ENCODE measurements at places on chromosomes 3 and 15.

GRCh38 chr3:73540969-73541740 lies 83.6 kb downstream of the PDZRN3 start:
- DNase-seq = no peak

DNA sequence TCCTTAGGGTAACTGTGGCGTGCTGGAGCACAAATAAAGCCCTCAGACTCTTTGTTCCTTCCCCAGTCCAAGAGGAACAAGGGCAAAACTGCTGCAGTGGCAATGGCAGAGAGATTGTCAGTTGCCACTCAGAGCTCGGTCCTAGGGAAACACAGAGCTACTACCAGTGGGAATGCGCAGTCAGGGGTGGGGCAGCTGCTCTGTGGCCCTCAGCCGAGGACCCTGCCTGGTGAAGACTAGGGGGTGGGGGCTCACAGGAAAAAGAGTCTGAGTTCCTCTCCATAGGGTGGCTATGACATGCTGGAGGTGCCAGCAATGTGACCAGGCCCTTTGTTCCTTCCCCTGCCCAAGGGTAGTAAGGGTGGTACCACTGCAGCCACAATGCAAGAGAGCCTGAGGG lies 43.8 kb downstream of the TMCO5A start:
- DNase-seq = no peak

- DNase-seq = no peak
Measured at GRCh38 chr3:150472421-150472820, 64.3 kb downstream of the TSC22D2 start.

GRCh38 chr3:190718097-190718496 lies 144.4 kb downstream of the GMNC start:
- no peak for DNase-seq

- DNase-seq = no peak
Measured at GRCh38 chr3:25441234-25441856, 13.3 kb downstream of the RARB start.

Measured in GM04503 (cell line).